Activated CD4-positive, alpha-beta T cell treated with anti-CD3 and anti-CD28 coated beads for 36 hours (primary cell): ENCODE measurements at places on chromosomes 11 and 22. TPM values are rescaled to one million over a fixed set of nuclear protein-coding genes. Genes with fewer than 3 reads are reported as not detected.
A peak's percentile ranks its signal among the peaks of the same experiment; 100 is the strongest.

The PLAAT3 gene
- 3.1 TPM for total RNA-seq

The GRAMD1B gene
- 45.7 TPM for total RNA-seq

The MS4A3 gene
- total RNA-seq: not detected

The ALDH3B2 gene
- not detected for total RNA-seq

- DNase-seq: peak; percentile 9
These were observed 32.9 kb upstream of the CD5 start for GRCh38 chr11:61069427-61069826.

DNA sequence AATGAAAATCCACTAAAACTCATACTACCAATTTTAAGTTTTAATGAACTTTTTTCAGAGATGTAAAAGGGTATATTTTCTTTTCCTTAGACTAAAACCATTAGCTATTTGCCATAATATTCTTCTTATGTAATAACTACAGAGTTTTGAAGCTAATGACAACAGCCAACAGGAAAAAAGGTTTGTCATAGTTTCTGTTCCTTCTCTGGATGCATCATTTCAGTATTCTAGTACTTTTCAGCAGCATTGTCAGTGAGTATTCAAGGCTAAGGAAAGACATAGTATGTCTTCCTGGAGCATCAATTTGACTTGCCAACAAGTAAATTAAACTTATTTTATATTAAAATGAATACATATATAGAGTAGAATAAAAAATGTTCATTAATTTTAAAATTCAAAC is 166.0 kb downstream of the METTL15 start:
- no peak for DNase-seq

GRCh38 chr11:134483291-134483690 is 71.2 kb upstream of the B3GAT1 start:
- DNase-seq: no peak

DNA sequence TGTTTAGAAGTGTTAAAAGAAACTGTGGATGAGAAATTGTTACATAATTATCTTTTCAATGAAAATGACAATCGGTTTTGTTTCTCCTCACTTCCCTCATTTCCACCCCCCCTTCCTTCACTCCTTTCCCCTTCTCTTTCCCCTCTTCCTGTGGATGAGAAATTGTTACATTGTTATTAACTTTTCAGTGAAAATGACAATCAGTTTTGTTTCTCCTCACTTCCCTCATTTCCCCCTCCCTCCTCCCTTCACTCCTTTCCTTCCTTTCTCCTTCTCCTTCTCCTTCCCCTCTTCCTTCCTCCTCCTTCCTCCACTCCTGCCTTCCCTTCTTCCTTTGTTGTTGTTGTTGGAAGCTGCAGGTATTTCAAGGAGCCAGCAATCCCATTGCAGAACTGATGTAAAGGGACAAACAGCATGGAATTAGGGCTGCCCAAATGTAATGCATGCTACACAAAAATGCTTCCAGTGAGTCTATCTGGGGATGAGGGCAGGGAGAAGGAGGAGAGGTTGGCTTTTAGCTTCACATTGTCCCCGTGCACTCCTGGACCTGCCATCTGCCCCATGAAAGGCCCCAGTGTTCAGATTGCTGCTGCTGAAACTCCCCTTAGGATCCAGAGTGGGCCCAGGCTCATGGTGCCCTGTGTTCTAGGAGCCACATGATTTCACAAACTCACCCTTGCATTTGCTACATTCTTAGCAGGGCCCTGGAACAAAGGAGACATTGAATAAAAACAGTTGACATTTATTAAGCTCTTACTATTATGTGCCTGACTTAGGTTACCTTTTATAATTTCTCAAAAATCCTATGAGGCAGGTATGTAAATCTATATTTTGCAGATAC is 133.0 kb upstream of the TIMP3 start:
- DNase-seq: no peak

- no peak for DNase-seq
These were observed 40.8 kb upstream of the CYP2D6 start for GRCh38 chr22:42171417-42171816.
